ENCODE measurements at places on chromosomes 5 and 9.

- DNase-seq, result no peak
Measured at GRCh38 chr9:133050142-133050541, 11.6 kb upstream of the CEL start.

DNA sequence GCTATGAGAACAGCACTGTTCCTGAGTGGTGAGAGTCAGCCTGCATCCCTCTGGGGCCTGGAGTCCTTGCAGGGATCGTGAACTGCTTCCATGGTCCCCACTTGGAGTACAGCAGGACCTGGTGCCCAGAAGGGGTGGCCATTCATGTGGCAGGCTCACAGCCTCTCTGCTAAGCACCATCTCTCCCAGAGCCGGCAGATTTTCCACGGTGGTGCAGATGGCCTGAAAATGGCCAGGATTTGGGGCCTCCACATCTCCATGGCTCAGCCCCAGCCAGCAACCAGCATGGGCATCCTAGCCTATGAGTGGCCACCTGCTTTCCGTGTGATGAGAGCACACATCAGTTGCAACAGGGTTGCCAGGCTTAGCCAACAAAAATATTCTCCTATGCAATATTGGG lies 33.9 kb upstream of the SEMA4D start:
- no peak for DNase-seq

DNA sequence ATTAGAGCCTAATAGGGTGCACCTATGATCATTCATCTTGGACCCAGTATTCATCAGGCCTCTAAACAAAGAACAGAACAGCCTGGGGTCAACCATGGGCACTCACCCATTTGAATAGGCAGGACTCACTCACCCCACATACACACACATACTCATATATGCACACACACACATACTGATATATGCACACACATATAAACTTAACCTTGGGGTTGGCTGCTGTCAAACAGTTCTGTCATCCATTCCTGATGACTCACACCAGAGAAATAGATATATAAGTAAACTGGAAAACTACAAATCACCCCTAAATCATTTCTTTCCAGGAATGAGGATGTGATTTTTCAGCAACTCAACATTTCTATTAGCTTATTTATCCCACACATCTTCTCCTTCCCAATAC lies 51.3 kb downstream of the ARL15 start:
- no peak for DNase-seq

- DNase-seq, result no peak
Measured at GRCh38 chr5:124538931-124539330, 207.5 kb downstream of the ZNF608 start.

DNA sequence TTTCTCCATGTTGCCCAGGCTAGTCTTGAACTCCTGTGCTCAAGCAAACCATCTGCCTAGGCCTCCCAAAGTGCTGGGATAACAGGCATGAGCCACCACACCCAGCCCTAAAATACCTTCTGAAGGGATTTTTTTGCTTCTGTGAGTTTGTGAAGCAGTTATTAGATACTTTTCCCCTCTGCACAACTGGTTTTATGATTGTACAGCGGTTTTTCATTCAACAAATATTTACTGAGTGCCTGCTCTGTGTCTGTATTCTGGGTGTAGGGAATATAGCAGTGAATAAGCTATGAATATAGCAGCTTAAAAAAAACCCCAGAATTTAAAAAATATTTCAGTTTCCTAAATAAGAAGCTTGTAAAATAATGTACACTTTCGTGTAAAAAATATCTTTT lies 2.3 kb downstream of the SNX24 start:
- no peak for DNase-seq

DNA sequence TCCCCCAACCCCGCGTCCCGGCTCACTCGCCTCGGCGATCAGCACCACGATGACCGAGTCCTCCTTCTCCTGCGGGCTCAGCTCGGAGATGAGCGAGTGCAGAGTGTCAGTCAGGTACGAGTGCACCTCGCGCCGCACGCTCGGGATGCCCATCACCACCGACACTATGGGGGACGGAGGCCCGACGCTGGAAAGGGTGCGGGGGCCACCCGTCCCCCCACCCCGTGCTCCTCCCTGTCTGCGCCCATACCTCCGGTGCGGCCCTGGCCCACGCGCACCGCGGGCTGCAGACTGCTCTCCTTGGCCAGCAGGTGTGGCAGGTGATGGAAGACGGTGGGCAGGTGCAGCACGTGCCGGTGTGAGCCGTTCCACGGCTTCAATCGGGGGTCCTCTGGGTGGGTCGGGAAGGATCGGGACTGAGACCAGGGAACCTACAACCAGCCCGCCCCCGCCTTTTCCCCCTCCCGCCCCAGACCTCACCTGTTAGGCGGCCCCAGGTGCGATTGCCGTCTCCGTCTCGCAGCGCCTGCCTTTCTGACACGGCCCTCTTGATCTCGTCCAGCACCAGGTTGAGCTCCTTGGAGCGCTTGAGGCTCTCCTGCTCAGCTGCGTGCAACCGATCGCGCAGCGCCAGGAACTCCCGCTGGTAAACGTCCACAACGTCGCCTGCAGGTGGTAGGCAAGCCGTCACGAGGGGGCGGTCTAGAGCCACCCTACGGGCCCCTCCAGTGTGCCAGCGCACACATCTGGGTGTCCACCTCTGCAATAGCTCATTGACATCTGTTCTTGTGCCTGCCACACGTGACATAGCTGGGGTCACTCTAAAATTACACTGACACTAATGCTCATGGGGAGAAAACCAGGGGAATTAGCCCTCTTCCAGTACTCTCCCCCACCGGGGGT lies 5.1 kb downstream of the MGAT4B start:
- peak; percentile 90 for DNase-seq

DNA sequence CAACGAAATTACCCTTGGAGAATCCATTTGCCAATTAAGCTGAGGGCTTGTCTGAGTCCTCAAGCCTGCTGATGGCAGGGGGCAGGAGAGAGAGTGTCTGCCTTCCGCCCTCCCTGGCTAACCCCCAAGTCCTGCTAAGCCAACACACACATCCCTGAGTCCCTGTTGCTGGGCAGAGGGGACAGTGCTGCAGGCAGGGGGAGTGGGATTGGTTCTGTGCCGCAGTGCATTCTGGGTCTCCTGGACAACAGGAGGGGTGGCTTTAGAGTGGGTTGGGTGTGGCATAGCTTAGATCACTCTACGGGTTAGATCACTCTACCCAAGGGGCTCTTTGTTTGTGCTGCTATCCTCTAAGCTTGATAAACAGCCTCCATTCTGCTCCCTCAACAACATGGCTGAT lies 427.7 kb downstream of the CDK5RAP2 start:
- no peak for DNase-seq

- no peak for DNase-seq
Measured at GRCh38 chr5:96977228-96977627, 41.3 kb downstream of the LNPEP start.

DNA sequence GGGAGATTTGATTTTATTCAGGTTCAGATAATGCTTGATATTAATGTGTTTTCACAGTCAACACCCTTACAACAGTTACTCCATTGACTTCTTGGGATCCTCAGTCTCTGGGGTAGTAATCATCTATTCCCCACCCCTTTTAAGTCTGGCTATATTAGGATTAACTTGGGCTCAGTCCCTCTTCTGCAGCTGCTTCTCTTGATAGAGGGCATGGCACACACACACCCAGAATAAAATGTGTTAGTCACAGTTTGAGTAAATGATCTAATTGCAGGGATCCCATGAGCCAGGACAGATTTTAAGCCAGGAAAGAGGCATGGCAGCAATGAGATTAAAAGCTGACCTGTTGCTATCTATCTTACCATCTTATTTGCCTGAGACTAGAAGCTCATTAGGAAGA lies 53.7 kb upstream of the VLDLR start:
- no peak for DNase-seq

GRCh38 chr9:105296877-105297287 lies 52.4 kb downstream of the SLC44A1 start:
- no peak for DNase-seq

DNA sequence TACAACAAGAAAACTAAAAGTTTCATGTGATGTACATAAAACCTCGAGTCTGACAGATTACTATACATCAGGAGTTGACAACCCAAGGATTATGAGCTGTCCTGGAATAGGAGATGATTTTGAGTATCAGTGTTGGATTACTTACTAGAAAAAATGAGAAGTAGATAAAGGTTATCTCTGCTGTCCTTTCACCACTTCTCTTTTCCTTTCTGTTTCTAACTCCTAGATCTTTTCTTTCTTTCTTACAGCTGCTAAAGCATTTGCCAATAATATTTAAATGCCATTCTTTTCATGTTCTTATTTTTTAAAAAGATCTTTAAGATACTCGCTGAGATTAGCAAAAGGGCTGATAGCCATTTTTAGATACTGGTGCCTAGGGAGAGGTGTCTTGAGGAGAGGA lies 14.8 kb downstream of the RBM27 start:
- no peak for DNase-seq

DNA sequence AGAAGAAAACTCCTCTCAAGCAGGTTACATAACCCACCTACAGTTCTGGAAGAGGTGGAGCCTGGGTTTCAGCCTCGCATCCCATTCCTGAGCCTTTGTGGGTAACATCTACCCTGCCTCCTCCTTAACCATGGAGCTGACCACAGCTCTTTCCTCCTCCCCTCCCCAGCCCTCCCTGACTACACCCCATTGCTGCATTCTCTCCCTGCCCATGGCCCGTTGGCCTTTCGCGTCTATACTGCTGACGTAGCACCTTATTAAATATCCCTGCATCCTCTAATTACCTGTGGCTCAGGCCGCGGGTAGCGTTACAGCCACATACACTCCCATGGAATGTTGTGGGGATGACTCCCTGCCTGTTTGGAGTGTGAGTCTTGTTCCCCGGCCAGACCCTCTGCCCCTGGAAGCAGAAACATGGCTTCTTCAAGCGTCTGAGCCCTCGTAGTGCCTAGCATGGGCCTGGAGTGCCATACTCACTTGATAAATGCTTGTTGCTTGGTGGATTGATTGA lies 72.8 kb downstream of the WWC1 start:
- no peak for DNase-seq

- no peak for DNase-seq
Measured at GRCh38 chr5:74693191-74693590, 8.2 kb downstream of the HEXB start.

DNA sequence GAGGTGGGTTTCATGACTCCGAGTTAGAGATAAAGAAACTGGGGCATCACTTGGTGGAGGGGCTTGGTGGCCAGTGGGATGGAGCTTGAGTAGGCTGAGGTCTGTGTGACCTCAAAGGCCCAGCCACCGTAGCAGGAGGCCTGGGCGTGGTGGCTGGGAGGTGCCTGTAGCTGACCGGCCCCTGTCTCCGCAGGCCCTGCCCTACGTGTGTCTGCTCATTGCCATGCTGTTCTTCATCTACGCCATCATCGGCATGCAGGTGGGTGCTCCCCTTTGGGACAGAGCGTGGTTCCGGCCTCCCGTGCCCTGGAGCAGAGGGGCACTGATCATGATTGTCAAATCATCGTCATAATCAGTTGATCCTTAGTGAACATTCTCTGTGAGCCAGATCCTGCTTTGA lies 196.2 kb downstream of the CACNA1B start:
- DNase-seq, result peak; percentile 35

DNA sequence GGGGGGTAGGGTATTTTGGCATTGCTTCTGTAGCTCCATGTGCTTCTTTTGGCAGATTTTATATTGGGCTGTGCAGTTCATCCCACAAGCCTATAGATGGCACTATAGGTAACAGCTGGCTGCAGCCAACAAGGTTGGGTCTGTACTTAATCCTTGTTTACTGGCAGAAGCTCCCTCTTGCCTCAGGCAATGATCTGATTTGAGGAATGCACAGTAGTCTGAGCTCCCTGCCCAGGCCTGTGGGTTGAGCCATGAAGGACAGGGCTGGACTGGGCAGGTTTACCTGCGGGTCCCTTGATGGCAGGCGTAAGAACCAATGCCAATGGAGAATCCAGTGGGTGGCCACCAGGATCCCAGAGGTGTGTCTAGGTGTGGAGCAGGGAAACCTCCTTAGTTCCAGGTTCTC lies 11.7 kb upstream of the OR1J2 start:
- no peak for DNase-seq

DNA sequence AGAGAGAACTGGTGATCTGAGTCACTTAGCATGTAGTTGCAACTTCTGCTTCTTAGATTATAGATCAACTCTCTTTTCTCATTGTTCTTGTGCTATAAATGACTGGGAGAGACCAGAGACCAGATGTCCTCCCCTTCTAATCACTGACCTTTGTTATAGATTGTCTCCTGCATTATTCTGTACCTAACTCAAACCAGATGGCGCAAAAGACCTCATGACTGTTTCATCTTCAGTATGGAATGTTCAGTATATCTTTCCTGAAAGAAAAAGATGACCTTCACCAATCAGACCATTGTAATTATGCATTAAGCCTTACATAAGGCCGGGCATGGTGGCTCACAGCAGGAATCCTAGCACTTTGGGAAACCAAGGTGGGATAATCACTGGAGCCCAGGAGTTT lies 30.5 kb upstream of the ADAM19 start:
- no peak for DNase-seq

DNA sequence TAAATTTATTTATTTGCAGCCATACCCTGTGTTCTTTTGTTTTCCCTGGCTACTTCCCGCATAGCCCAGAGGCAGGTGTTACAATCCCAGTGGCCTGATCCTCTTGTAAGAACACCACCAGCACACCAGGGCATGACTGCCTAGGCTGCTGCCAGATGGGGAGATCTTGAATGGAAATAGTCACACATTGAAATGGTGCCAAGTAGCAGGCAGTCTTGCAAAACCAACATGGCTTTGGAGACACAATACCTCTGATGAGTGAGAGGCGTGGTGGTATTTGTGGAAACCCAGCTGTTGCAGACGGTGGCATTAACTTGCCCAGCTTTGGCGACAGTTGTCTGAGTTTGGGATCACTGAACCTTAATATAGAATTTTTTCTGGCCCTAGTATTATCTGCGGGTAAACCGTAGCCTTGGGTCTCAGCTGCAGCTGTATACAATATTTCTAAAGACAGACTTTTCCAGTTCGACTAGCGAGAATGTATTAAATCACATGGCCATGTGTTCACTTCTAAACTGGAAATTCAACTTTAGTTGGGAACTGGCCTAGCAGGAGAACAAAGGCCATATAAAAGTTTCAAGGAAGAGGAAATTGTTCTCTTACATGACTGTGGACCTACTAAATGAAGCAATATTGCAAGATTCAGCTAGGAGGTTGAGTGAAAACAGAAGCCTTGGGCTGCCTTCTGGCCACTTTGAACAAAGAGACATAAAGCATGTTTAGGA lies 277.0 kb downstream of the SMARCA2 start:
- DNase-seq, result no peak

- peak; percentile 94 for DNase-seq
Measured at GRCh38 chr5:139765409-139766217, 30.0 kb upstream of the PSD2 start.

GRCh38 chr9:135356796-135357195 lies 122.8 kb upstream of the PPP1R26 start:
- peak; percentile 40 for DNase-seq

GRCh38 chr9:11233696-11234095 lies 620.9 kb upstream of the PTPRD start:
- DNase-seq, result no peak

- no peak for DNase-seq
Measured at GRCh38 chr5:71986101-71986500, 121.2 kb upstream of the MAP1B start.

GRCh38 chr9:36050476-36050875 lies 13.8 kb downstream of the RECK start:
- DNase-seq, result no peak

- no peak for DNase-seq
Measured at GRCh38 chr5:112064956-112065355, 308.0 kb upstream of the NREP start.
